Mammary microvascular endothelial cell (primary cell): ENCODE measurements at places on chromosomes 7 and 10. TPM values are rescaled to one million over a fixed set of nuclear protein-coding genes. Genes with fewer than 3 reads are reported as not detected.

The ARHGAP19 gene
- total RNA-seq, result 17.0 and 17.5 TPM in 2 replicates

The CTAGE4 gene
- total RNA-seq, result 0.33 TPM in 1 of 2 replicates, not detected in the other

The CCDC172 gene
- total RNA-seq, result not detected in 2 replicates

The ZNF736 gene
- 2.6 and 2.7 TPM in 2 replicates for total RNA-seq

The GARIN1A gene
- under 0.01 and 0.07 TPM in 2 replicates for total RNA-seq

The ENKUR gene
- 0.39 and 0.47 TPM in 2 replicates for total RNA-seq

The ESYT2 gene
- 49.9 and 54.3 TPM in 2 replicates for total RNA-seq

The TAS2R39 gene
- total RNA-seq, result not detected in 2 replicates

The SVIL gene
- total RNA-seq, result 28.2 and 29.8 TPM in 2 replicates

The GDF10 gene
- total RNA-seq, result not detected in 2 replicates

The GRID2IP gene
- not detected in 2 replicates for total RNA-seq

The NKX1-2 gene
- total RNA-seq, result not detected in 2 replicates

The DKK1 gene
- 148 and 166 TPM in 2 replicates for total RNA-seq

The NPY gene
- not detected in 2 replicates for total RNA-seq

The ADAM8 gene
- total RNA-seq, result 1.5 and 3.8 TPM in 2 replicates

The HOXA9 gene
- 16.2 and 24.6 TPM in 2 replicates for total RNA-seq

The ADAMTS14 gene
- total RNA-seq, result not detected in 2 replicates

The CFAP43 gene
- 0.15 TPM in 1 of 2 replicates, not detected in the other for total RNA-seq

The CCDC3 gene
- 1.6 and 2.4 TPM in 2 replicates for total RNA-seq

The ITGB8 gene
- total RNA-seq, result 0.34 and 0.67 TPM in 2 replicates

The TNKS2 gene
- total RNA-seq, result 25.4 and 25.8 TPM in 2 replicates

The ZC3HAV1L gene
- total RNA-seq, result 15.3 and 23.7 TPM in 2 replicates

The SLIT1 gene
- total RNA-seq, result not detected in 2 replicates

The PMPCB gene
- 38.3 and 41.2 TPM in 2 replicates for total RNA-seq

The ATRNL1 gene
- not detected in 2 replicates for total RNA-seq

The DGKI gene
- total RNA-seq, result 0.20 and 1.2 TPM in 2 replicates

The KCNIP2 gene
- total RNA-seq, result not detected in 2 replicates

The SORBS1 gene
- 2.3 and 4.2 TPM in 2 replicates for total RNA-seq

The MEOX2 gene
- total RNA-seq, result 28.0 and 34.8 TPM in 2 replicates

The PGAM2 gene
- not detected in 2 replicates for total RNA-seq

The PON1 gene
- total RNA-seq, result not detected in 2 replicates
